Bone marrow (tissue), 2 donors: ENCODE measurements at places on chromosomes 16 and 17.
A peak's percentile ranks its signal among the peaks of the same experiment; 100 is the strongest.

- no peak for DNase-seq
Measured at GRCh38 chr16:24054741-24055491, 201.2 kb upstream of the CACNG3 start.

GRCh38 chr16:56812884-56813283 is 52.1 kb upstream of the SLC12A3 start:
- DNase-seq: peak; percentile 17

DNA sequence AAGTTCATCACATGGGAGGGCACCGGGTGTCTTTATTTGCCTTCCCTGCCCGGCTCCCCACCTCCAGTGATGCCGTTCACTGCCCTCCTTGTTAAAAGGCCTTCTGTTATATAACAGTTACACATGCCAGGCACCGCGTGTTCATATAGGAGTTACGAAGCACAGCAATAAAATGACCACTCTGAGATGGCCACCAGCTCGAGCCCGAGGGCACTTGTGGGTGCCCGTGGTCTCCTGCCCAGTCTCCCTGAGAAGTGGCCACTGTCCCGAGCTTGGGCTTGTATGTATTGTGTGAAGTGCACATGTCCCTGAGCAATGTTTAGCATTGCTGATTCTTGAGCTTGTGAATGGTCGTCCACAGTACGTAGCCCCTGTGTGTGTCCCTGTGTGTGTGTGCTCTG is 355.6 kb downstream of the SEC14L1 start:
- DNase-seq: no peak

- DNase-seq: peak; percentile 69
Measured at GRCh38 chr16:1378804-1379303, 27.1 kb downstream of the GNPTG start.

DNA sequence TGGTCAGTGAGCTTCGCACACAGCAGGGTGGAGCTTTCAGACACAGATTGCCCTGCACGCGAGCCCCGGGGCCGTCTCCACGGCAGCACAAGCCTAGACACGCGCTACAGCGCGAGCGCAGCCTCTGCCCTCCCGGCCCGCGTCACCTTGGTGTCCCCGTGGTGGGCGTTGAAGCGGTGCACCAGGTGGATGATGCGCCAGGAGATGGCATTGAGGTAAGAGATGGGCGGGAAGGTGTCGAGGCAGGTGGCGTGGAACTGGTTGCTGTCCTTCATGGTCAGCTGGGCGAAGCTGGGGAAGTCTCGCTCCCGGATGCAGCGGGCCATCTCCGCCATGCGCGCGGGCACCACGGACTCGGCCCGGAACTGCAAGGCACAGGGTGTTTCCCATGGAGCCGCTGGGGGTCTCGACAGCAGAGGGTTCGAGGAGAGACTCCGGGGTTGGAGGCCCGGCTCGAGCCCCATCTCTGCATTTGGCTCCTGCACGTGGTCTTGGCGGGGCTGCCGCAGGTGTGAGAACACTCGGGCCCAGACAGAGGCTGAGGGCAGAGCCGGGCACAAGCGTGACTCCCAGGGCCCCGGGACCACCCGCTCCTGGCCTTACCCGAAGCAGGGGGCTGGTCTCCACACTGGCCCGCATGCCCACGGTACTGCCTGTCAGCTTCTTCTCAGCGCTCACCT is 4.3 kb upstream of the CYBA start:
- no peak for DNase-seq

DNA sequence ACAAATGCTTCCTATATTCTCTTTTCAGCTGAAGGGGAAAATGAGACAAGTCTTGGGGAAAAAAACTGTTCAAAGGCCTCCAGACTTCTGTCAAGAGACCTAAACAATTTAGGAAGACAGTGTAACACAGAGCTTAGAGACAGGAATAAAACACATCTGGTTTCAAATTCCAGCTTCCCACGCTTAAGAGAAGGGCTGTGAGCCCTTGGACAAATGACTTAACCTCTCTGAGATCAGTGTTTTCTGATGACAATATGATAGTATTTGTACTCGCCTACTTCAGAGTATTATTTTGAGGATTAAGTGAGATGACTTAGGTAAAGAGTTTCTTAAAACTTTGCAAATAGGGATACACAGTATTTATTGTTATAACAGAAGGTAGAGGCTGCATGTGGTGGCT is 29.5 kb downstream of the SMURF2 start:
- DNase-seq: no peak

DNA sequence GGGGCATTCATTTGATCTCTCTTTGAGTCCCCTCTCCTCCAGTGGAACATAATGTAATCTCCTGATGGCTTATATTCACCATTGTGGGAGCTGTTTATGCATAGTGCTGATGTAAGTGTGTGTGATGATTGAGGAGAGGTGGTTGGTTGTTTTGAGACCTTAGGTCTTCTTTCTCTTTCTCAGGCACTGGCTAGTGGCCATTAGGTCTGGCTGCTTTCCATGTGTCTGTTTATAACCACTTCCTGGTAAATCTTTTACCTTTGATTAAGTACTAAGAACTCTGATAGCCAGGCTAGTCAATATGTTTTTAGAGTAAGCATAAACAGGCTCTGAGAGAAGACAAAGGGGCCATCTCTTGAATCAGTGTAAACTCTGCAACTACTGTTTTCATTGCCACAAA is 27.9 kb downstream of the VAT1L start:
- no peak for DNase-seq

DNA sequence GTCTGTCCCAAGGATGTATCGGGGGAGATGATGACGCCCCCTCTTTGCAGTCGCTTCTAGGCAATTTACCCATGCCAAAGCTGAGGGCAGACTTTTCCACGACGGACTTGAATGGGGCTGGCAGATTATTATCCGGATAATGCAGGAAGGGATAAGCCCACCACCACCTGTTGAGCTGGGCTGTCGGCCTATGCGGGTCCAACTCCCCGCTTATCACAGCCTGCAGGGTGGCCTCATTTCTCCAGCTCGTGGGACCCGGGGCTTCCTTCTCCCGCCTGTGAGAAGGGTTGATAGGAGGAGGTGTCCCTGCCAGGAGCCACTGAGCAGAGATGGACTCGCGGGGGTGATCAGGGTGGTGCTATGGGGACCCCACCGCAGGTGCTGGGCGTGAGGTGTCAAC is 559 bp downstream of the CACNG5 start:
- DNase-seq: no peak

DNA sequence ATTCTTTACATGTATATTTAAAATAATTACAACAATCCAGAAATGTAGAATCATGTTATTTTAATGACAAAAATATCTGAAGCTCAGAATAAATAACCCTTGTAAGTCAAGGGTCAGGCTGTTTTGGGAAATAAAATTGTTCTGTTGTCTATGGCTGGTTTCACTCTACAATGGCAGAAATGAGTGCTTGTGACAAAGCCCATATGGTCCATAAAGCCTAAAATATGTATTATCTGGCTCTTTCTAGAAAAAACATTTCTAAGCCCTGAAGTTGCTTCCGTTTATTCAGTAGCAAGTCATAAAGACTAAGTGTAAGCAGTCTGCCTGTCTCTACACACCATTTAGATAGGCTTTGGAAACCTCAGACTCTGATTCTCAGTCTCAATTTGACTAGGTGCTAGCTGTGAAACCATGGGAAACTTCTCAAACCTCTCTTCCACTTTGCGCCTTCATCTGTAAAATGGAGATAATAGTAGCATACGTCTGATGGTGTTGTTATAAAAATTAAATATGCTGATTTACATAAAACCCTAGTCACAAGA is 365.7 kb upstream of the CA10 start:
- no peak for DNase-seq

DNA sequence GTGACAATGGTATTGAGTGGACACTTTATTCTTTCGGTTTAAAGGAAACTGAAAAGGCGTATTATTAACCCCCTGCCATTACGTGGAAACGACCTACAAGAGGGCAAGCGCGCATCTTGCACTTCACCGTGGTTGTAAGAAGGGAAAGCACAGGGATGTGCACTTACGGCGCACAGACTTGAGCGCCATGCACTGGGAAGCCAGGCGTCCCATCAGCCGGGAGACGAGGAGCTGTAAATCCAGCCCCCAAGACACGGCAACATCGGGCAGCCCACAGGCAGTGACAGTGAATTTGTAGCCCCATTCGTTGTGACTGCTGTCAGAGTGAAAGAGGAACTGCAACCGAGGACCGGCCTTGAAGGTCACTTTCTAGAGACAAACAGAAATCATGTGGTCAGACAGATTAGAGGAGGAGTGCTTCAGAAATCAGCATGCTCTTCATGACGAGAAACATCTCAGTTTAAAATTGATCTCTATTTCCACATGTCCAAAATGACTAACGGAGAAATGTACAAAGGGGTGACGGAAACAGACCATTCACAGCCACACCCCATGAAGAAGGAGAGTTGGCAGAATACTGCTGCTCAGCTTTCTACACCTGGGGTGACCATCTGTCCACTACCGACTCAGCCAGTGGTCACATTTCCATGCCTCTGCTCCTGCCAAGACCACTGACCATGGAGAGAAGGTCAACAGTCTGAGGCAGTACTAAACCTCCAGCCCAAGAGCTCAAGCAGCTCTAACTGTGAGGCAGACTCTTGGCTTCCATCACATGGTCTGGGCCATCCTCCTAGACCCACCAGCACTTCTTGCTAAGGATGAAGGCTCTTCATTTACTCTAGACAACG is 68.6 kb downstream of the ZZEF1 start:
- DNase-seq: no peak

- DNase-seq: no peak
Measured at GRCh38 chr17:61388561-61389356, 10.9 kb upstream of the TBX2 start.

DNA sequence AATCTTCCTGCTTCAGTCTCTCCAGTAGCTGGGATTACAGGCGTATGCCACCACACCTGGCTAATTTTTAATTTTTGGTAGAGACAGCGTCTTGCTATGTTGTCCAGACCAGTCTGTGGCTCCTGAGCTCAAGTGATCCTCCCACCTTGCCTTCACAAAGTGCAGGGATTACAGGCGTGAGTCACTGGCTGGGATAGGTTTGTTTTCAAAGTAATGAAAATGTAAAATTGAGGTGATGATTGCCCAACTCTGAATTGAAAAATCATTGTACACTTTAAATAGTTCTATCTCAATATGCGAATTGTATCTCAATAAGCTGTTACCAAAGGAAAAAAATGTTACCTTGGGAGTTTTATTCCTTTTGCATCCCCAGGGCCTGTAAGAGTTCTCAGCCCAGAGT is 1.2 kb upstream of the AMFR start:
- DNase-seq: no peak

DNA sequence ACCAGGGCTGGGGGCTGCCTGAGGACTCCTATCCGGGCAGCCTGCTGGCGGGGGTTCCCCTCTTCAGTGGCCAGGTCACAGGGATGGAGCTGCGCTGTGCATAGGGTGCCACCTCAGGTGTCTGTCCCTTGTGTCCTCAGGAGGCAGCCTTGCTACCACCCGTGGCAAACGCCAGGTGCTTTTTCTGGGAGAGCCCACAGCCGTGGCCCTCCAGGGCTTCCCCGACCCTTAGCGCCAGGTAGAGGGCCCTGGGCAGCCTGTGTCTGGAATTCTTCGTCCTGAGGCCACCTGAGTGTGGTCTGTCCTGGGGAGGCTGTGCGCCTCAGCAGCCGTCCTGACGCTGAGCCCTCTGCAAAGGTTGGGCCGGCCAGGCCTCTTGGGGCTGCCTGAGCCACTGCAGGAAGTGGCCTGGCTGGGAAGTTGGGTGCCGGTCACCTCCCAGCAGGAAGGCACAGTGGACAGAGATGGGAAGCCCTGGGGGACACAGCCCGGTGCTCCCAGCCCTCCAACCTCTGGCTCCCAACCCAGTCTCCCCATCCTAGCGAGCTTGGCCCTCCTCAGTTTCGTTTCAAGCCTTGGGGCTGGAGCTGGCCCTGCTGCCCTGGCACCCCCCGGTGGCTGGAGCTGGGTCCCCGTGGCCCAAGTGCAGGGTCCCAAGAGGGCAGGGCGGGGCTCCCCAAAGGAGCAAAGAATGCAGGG is 7.6 kb upstream of the BAIAP3 start:
- no peak for DNase-seq

DNA sequence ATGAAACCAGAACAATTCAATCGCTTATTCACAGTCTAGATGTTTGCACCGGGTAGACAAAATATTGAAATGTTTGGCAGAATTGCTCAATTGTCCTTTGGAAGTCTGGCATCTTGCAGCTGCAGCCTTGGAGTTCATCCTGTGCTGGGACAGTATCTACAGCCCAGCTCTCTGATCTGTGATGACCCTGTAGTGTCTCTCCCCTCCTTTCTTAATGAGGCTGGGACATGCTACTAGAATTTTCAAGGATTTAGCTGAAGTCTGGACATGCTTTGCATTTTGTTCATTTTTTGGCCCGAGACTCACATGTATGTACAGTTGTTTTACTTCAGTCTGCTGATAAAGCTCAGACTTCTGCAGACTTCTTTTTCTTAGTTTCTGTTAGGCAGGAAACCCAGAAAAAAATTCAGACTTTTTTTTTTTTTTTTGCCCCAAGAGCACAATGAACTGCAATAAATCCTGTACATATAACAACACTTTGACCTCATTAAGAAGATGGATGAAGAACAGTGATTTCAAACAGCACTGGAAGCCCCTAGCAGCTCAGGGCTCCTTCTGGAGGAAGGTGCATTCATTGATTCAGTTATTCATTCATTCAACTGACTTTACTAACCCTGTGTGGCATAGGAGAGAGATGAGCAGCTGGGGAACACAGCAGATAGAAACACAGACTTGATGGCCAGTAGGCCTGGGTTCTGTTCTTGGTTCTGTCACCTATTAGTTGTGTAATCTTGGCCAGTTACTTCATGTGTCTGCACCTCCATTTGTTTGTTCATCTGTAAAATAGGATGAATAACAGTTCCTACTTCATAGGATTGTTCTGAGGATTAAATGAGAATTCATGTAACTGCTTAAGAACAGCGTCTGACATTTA is 210.0 kb downstream of the MAP2K4 start:
- DNase-seq: no peak

GRCh38 chr16:47134550-47134949 is 9.2 kb downstream of the NETO2 start:
- no peak for DNase-seq

DNA sequence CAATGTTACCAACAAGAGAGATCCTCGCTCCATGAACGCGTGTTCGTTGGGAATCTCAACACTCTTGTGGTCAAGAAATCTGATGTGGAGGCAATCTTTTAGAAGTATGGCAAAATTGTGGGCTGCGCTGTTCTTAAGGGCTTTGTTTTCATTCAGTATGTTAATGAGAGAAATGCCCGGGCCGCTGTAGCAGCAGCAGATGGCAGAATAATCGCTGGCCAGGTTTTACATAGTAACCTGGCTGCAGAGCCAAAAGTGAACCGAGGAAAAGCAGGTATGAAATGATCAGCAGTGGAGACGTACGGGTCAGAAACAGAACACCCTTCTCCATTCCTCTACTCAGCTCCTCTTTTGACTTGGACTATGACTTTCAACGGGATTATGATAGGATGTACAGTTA is 13.3 kb downstream of the SOCS1 start:
- no peak for DNase-seq
